Purkinje cell (primary cell): ENCODE measurements at places on chromosomes 11 and 22. TPM values are rescaled to one million over a fixed set of nuclear protein-coding genes. Genes with fewer than 3 reads are reported as not detected.

Gene DMC1
- polyA plus RNA-seq: 0.23 TPM in 1 of 2 replicates, not detected in the other

Gene C11orf87
- polyA plus RNA-seq: 216 and 251 TPM in 2 replicates

Gene HTR3A
- not detected in 2 replicates for polyA plus RNA-seq

Gene KRTAP5-10
- polyA plus RNA-seq: not detected in 2 replicates

Gene NFAM1
- polyA plus RNA-seq: 0.21 TPM in 1 of 2 replicates, not detected in the other

Gene OMP
- polyA plus RNA-seq: not detected in 2 replicates

Gene EFEMP2
- polyA plus RNA-seq: 0.31 and 1.8 TPM in 2 replicates

Gene ZP1
- not detected in 2 replicates for polyA plus RNA-seq
